Vagina (tissue), 2 donors: ENCODE measurements at places on chromosomes 16 and 17. TPM values are rescaled to one million over a fixed set of nuclear protein-coding genes. Genes with fewer than 3 reads are reported as not detected.

DNA sequence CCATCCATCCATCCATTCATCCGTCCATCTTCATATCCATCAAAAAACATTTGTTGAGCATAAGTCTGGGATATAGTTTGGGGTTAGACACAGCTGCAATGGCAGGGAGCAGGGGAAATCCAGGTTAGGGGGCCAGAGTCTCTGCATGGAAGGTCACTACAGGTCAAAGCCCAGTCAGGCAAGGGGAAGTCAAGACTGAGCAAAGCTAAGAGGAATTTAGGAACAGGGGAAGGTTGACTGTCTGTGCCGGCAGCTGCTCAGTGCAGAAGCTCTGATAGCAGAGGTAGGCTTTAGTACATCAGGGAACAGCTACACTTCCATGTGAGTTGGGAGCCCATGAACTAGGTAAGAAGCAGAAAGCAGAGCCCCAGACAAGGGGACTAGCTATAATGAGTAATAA lies 68.1 kb downstream of the IRF8 start:
- no peak for DNase-seq

GSG1L gene
- total RNA-seq = not detected

DNA sequence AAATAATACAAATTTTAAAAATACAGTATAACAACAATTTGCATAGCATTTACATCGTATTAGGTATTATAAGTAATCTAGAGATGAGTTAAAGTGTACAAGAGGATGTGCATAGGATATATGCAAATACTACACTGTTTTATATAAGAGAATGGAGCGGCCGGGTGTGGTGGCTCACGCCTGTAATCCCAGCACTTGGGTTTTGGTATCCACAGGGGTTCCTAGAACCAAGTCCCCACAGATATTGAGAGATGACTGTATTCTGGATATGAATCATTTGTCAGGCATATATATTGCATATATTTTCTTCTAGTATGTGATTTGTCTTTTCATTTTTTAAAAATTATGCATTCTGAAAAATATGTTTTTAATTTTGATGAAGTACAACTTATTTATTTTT lies 77.5 kb upstream of the MSI2 start:
- DNase-seq = no peak

GRCh38 chr16:69703638-69704037 lies 22.7 kb downstream of the NQO1 start:
- no peak for DNase-seq

DNA sequence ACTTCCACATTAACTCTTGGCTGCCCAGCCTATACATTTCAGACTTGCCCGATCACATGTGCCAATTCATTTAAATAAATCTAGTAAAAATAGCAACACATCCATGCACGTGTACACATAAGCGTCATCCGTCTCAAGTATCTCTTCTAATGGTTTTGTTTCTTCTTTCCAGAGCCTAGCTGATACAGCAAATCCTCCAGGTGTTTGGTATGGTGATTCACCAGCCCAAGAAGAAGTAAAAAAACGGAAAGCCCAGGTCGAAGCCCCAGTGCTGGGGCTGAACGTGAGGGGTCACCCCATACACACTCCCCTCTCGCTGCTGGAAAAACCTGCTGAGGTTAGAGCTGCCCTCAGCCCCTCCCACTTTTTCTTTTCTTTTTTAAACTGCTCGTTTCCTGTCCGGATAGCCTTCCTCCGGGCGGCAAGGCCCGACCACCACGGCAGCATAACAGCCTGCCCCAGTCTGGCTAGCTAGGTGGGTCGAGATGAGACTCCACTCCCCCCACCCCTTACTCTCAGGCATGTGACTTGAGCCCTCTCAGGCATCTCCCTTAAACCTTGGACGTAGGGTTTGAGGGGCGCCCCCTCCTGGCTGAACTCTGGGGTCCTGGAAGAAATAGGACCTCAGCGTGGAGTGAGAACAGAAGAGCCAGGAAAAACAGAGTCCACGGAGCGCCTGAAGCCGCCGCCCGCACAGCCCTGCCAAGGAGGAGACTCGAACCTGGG lies 13.9 kb upstream of the OR1F1 start:
- DNase-seq = no peak

PYY gene
- total RNA-seq = not detected

DNA sequence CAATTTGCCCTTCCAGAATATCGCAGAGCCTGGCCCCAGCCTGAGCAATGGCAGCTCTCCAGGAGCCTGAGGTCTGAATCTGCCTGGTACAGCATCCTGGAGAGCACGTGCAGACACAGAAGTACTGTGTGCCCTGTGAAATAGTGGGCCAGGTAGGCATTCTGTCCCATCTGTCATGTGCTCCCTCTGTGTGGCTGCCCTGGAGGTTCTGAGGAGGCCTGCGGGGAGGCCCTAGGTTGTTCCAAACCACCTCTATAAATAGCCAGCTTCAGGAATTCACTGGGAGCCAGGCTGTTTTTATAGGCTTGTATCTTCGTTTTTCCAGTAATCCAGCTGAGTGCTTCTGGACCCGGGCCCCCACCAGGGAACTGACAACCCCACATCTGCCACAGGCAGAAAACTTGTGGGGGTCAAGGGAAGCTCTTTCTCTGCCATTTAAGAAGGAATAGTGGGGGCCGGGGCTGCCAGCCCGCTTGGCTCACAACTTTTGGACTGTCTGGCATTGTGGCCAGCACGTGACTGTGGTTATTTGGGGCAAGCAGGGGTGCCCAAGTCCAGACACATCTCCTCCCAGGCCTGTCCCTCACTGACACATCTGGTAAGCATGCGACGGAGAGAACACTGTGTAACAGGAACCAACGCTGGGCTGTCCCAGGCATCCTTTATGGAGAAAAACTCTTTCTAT lies 356.3 kb upstream of the TNRC6C start:
- DNase-seq = peak; percentile 94
